ENCODE measurements at places on chromosomes 5 and 9.
A peak's percentile ranks its signal among the peaks of the same experiment; 100 is the strongest.

GRCh38 chr5:96844481-96844990, 31.8 kb upstream of the ERAP2 start:
- DNase-seq = no peak

DNA sequence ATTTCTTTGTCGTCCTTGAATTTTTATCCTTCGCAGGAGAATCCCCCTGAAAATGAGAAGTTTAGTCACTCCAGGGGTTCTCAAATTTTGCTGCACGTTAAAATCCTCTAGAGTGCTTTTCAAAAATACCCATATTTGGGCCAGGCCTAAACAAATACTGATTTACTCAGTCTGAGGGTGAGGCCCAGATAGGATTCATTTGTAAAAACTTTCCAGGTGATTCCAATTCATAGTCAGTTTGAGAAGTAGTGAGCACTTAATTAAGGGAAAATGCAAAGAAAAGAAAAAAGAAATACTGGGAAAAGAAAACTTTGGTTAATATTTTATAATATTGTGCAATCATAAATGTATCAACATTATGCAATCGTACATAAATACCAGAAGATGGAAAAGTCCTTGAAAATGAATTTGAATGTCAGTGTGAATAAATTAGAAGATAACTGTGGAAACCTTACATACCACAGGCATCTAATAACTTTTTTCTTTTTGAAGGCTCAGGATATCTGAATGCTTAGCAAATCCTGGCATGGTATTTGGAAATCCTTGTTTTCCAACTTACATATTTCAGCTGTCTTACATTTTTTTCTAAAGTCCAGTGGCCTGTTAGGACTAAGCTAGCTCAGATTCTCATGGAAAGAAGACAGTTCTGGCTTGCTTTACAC, 116.5 kb upstream of the DAPK1 start:
- DNase-seq = peak; percentile 67

- no peak for DNase-seq
Measured at GRCh38 chr5:122779451-122779850, 4.6 kb downstream of the SNX2 start.

- no peak for DNase-seq
Measured at GRCh38 chr5:10747678-10748622, 13.1 kb downstream of the DAP start.

- DNase-seq = no peak
Measured at GRCh38 chr5:171924493-171925122, 81.8 kb downstream of the FBXW11 start.

DNA sequence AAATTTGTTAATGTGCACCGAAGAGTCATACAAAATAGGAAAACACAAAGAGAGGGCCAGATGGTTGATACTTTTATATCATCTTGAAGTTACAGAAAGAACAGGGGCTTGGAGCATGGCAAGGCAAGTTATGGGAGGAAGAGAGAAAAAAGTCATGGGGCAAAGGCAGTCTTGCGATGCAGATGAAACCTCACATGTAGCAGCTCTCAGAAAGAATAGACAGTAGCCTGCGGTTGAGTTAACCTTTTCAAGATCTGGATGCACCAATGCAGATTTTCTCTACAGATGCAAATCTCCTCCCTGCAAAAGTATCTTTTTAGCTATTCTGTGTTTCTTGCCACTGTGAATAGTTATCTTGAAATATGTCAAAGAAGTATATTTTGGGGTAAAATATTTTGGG, 243.9 kb downstream of the TMEM167A start:
- no peak for DNase-seq

GRCh38 chr9:111938427-111938800, 41.8 kb downstream of the UGCG start:
- no peak for DNase-seq

GRCh38 chr5:28012538-28012937, 974.2 kb upstream of the CDH9 start:
- no peak for DNase-seq

GRCh38 chr5:36177715-36178523, 26.0 kb downstream of the SKP2 start:
- peak; percentile 49 for DNase-seq

DNA sequence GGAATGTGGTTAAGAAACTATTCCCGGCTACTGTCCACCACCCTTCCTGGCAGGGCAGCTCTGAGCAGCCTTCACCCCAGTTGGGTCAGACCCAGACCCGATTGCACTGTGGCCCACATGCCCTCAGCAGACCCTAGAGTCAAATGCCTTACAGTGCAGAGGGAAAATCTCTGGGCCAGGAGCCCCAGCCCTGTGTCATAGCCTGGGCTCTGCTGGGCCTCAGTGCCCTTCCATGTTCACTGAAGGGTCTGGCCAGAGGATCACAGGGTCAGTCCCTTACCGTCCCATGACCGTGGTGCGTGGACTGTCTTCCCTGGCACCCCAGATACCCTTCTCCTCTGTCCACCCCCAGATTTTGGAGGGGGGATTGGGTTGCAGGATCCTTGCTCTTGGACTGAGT, 73.5 kb upstream of the COL5A1 start:
- no peak for DNase-seq

GRCh38 chr9:102054811-102055210, 316.4 kb upstream of the GRIN3A start:
- DNase-seq = no peak

GRCh38 chr9:72991772-72992171, 38.9 kb upstream of the ALDH1A1 start:
- DNase-seq = no peak

GRCh38 chr9:76615177-76615603, 149.0 kb upstream of the PCA3 start:
- DNase-seq = no peak

DNA sequence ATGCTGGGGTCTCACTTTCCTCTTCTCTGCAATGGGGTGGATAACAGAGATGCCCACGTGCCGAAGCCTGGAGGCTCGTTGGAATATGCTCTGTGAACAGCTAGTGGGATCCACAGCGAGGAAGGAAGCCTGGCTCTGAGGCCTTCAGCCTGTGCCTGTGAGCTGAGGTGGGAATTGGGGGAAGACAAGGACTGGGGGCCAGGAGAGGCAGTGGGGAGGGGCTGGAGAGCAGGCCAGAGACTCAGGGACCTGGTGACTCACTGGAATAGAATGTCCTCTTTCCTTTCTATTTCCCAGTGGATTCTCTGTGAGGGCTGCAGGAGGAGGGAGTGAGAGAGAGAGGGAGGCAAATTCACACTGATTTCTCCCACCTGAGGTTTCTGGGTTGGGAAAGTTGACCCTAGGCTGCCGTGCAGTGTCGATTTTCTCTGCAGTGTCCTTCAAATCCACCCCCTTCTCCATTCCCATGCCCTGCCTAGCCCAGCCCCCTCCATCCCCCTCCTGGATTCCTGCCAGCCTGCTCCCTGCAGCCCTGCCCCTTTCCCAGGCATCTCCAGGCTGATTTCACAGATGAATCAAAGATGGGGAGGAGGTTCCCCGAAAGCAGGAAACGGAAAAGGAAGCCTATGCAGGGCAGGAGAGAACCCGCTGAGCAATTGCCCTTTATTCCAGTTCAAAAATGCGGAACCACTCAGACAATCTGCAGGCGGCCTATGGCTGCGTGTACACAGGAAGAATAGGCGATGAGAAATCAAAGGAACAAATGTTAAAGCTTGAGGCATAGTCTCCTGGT, 1.4 kb upstream of the SPAAR start:
- peak; percentile 98 for DNase-seq

DNA sequence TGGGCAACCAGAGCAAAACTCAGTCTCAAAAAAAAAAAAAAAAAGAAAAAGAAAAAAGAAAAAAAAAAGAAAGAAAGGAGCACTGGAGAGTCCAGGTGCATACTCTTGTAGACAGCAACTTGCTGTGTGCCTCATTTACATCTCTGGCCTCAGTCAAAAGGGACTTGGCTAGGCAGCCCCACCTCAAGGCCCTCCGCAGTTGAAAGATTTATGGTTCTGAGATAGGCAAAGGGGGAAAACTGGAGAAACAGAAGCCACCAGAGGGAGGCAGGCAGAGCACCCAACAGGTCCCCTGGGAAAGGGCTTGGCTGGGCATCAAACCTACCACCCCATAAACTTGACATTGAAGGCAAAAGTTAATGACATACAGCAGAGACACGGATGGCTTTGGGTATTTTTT, 6.1 kb downstream of the ORM2 start:
- DNase-seq = no peak

GRCh38 chr5:11214864-11215644, 454.0 kb upstream of the DAP start:
- peak; percentile 49 for DNase-seq

DNA sequence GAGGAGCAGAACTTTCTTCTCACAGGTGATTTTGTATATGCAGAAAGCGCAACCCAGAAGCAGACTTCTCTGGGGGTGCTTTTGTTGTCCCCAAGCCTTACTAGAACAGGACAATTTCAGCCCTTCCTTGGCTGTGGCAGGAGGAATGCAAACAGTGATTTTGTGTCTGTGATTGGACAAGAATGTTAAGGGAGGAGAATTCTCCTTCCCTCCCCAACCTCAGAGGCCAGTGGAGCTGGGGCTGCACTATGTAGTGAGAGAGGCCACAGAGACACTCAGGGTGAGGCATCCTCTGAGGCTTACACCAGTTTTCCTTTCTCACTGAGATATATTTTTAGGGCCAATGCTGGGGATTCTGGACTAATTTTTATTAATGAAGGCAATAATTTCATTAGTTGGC, 58.8 kb downstream of the ZNF366 start:
- no peak for DNase-seq

- DNase-seq = no peak
Measured at GRCh38 chr5:65893749-65894430, 32.5 kb upstream of the ERBIN start.

- no peak for DNase-seq
Measured at GRCh38 chr5:39469777-39470415, 45.1 kb upstream of the DAB2 start.

- no peak for DNase-seq
Measured at GRCh38 chr9:22700171-22700570, 253.5 kb downstream of the DMRTA1 start.

- no peak for DNase-seq
Measured at GRCh38 chr9:122944960-122945888, 4.4 kb downstream of the RABGAP1 start.

GRCh38 chr5:170475294-170476000, 28.4 kb upstream of the KCNIP1 start:
- DNase-seq = no peak

DNA sequence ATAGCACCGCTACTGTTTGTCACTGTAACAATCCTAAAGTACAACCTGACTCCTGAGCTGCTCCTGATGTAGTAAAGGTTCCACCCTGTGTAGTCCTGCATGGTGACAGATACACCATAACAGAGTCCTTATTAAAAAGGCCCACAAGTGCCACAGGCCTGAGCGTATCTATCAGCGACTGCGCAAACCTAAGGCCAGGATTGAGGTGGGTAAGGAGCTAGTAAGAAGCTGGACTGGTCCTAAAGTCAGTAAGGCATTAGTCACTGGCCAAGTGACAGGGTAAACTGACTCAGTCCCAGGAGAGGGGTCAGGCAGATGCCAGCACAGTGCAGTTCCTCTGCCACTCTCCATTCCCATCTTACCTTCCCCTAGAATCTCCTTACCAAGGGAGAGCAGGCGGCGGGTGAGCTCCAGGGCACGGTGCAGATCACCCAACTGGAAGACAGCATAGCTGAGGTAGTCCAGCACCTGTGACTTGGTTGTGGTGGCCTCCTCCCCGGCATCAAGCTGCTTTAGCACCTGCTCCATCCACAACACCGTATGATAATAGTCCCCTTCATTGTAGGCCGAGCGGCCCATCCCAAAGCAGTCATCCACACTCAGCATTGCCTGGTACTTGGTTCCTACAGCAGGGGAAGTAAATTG, 17.6 kb downstream of the P4HA2 start:
- DNase-seq = no peak

DNA sequence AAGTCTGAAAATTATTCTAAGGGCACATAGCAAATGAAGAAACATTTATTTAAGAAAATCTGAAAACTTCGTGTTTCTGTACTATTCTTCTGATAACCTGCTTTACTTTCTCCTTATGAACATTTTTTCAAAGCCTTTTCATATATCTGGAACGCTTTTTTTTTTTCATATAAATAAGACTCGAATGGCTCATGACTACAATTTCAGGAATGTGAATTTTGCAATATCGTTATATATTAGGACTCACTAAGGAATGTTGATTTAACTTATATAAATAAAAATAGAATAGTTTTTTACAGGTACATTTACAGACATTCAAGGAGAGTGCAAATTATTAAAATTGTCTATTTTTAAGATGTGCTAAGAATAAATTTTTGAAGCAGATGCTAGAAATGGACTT, 42.9 kb downstream of the GPBP1 start:
- DNase-seq = peak; percentile 68

GRCh38 chr5:77413049-77413448, 79.1 kb downstream of the WDR41 start:
- no peak for DNase-seq

GRCh38 chr5:132017738-132018625, 6.5 kb upstream of the ACSL6 start:
- no peak for DNase-seq

DNA sequence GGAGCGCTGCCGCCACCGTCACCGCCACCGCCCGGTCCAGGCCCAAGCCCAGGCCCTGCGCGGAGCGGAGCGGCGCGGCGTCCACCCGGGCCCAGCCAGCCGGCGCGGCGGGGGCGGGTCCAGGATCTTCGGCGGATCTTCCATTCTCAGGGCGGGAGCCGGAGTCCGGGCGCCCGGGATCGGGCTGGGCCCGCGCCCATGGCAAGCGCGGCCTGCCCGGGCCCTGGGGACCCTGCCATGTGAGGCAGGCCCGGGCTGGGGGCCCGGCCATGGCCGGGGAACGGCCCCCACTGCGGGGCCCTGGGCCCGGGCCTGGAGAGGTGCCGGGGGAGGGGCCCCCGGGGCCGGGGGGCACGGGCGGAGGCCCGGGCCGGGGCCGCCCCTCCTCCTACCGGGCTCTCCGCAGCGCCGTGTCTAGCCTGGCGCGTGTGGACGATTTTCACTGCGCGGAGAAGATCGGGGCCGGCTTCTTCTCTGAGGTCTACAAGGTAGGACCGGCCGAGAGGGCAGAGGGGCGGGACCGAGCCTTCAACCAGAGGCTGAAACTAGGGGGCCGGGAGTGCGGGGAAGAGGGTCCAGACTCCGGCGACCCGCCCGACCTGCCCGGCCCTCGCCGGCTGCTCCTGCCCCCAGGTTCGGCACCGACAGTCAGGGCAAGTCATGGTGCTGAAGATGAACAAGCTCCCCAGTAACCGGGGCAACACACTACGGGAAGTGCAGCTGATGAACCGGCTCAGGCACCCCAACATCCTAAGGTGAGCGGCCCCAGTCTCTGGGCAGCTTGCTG, 482 bp downstream of the TESK1 start:
- DNase-seq = peak; percentile 11

GRCh38 chr9:34694811-34695210, 3.7 kb upstream of the CCL19 start:
- DNase-seq = no peak

DNA sequence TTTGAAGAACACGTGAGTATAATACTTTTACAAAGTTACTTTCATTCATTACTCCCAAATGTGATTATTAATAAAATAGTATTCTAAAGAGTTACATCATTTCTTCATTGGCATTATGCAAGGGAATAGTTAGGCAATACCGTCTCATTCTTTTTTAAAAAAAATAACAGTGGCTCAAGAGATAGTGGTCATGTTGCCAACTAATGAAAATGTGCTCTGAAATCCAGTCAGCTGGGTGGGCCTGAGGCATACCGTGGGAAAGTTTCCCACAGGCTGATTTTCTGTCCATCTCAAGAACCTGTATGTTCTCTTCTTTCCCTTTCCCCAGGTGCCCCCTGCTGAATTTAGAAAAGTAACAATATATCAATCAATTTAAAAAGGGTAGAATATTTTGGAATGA, 40.8 kb upstream of the ROPN1L start:
- peak; percentile 76 for DNase-seq

GRCh38 chr5:75616371-75616881, 5.2 kb downstream of the ANKDD1B start:
- DNase-seq = no peak

Measured in MCF 10A (cell line).